ENCODE measurements at places on chromosomes 3 and 15.

DNA sequence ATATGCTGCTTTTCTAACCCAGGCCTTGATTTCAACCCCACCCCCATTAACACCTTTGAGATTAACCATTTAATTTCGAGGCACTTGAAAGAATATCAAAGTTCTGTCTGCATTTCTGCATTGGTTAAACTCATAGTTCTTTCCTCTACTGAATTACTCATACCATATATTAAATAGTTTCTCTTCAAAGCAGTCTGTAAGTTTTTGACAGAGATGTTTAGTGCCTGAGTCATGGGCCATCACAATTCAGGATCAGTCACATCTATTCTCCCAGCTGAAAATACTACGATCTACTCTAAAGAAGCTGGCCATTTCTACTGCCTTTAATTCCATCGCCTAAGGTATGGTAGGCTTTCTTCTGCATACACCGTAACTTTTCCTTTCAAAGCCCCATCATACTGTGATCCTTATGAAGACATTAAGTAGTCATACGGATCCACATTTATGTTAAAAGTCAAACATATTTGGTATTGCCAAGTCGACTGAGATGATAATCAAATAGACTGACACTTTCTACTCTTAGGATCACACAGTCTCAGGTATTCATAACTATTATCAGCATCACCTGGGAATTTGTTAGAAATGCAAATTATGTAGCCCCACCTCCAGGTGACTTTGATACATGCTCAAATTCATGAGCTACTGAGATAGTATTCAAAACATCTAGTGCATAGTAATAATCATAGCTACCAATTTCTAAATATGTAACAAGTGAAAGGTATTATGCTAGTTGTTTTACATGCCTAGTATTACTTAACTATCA is 489.4 kb upstream of the IL12A start:
- DNase-seq: no peak

DNA sequence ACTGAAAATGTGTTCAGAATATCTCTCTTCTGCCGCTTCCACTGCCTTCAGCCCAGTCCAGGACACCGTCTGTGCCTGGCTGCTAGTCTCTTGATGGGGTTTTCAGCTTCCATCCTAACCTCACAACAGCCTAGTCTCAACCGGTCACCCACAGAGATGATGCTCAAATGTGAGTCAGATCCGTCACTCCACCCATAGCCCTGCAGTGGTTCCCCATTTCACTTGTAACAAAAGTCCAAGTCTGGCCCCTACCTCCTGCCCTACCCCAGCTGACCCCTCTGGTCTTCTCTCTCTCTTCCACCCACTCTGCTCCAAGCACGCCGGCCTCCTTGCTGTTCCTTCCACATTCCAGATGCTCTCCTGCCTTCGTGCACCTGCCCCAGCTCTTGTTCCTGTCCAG is 68.1 kb downstream of the PPARG start:
- no peak for DNase-seq

- no peak for DNase-seq
Measured at GRCh38 chr3:113096188-113096892, 105.6 kb downstream of the GTPBP8 start.

- DNase-seq: no peak
Measured at GRCh38 chr15:89809093-89809786, 5.4 kb downstream of the ANPEP start.

DNA sequence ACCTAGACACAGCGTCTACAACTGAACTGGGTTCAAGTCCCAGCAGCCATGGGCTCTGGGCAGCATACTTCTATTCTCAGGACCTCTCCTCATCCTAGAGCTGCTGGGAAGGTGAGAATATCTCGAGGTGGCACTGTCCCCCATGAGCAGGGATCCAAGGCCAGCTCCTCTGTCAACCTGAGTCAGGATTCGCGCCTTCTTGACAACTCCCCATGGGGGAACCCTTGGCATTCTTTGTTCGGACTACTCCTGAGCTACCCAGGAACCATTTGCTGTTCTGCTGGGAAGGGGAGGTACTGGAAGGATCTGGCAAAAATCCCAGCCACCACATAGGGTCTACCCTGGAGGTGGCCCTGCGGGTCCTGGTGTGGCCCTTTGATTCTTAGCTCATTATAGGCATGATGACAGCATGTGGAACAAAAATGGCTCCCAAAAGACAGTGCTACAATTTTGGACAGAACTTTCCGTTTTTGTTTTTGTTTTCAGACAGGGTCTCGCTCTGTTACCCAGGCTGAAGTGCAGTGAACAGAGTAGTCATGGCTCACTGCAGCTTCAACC is 22.3 kb downstream of the PLXNB1 start:
- no peak for DNase-seq

DNA sequence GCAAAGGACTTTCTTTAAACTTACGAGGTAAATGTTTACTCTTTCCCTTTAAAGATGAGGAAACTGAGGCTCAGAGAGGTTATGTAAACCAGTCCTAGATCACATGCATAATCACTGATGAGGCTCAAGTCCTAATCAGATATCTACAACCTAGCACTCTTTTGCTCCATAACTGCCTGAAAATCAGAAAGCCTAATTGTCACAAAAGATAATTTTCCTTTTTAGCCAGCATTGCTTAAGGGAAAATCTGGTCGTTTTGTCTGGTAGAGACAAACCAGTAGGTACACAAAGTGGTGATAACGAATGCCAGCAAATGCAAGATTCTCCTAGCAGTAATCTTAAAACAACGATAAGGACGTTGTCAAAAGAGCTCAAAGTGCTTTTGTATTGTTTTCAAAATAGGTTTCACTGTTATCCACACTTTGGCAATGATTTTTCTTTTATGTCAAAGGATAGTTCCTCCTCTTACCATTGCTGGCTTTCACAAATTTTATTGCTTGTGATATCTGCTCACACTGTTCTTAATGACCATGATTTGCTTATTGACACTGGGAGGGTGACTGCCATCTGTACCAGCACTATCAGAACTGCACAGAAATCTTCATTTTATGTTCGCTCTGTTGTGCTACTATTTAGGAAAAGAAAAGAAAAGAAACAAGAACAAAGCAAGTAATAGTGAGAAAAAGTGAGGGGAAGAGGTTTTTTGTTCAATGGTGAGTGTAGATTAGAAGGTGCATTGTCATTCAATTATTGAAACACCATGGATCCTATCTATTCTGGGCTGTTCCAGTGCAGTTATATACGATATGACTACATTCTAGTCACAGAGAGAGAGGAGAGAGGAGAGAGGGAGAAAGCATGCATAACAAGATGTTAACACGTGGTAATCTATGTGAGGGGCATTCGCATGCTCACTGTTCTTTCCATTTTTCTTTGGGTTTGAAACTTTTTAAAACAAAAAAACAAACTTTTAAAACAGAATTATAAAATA is 13.7 kb downstream of the IQCH start:
- no peak for DNase-seq

Data from activated CD4-positive, alpha-beta T cell treated with anti-CD3 and anti-CD28 coated beads for 48 hours (primary cell).